ENCODE measurements at places on chromosomes 12 and 14. TPM values are rescaled to one million over a fixed set of nuclear protein-coding genes. Genes with fewer than 3 reads are reported as not detected.

The ZFHX2 gene
- 1.0 TPM for polyA plus RNA-seq

The NYNRIN gene
- polyA plus RNA-seq, result 6.8 TPM

The ANG gene
- polyA plus RNA-seq, result 5.4 TPM

The GNB3 gene
- 1.9 TPM for polyA plus RNA-seq

The LTB4R gene
- polyA plus RNA-seq, result 3.7 TPM

The CCDC175 gene
- polyA plus RNA-seq, result not detected

The DTX3 gene
- polyA plus RNA-seq, result 20.9 TPM

The BCL2L14 gene
- polyA plus RNA-seq, result not detected

The CBLN3 gene
- polyA plus RNA-seq, result 1.0 TPM

The DAO gene
- polyA plus RNA-seq, result not detected

The VRTN gene
- not detected for polyA plus RNA-seq

The RNASE3 gene
- polyA plus RNA-seq, result not detected

The KRT2 gene
- polyA plus RNA-seq, result not detected

The CYP46A1 gene
- polyA plus RNA-seq, result 1.5 TPM

The HOXC12 gene
- not detected for polyA plus RNA-seq

The VRK1 gene
- polyA plus RNA-seq, result 2.3 TPM

The GRIP1 gene
- 0.95 TPM for polyA plus RNA-seq

The CLECL1 gene
- 0.25 TPM for polyA plus RNA-seq

The SLC5A8 gene
- polyA plus RNA-seq, result not detected

The ANO2 gene
- 12.2 TPM for polyA plus RNA-seq

The REC8 gene
- 2.5 TPM for polyA plus RNA-seq

Data from heart right ventricle (tissue), 16 donors.